GM04504 (cell line): ENCODE measurements at places on chromosomes 7 and 10.

GRCh38 chr7:70178211-70178610 lies 579.9 kb downstream of the AUTS2 start:
- no peak for DNase-seq

DNA sequence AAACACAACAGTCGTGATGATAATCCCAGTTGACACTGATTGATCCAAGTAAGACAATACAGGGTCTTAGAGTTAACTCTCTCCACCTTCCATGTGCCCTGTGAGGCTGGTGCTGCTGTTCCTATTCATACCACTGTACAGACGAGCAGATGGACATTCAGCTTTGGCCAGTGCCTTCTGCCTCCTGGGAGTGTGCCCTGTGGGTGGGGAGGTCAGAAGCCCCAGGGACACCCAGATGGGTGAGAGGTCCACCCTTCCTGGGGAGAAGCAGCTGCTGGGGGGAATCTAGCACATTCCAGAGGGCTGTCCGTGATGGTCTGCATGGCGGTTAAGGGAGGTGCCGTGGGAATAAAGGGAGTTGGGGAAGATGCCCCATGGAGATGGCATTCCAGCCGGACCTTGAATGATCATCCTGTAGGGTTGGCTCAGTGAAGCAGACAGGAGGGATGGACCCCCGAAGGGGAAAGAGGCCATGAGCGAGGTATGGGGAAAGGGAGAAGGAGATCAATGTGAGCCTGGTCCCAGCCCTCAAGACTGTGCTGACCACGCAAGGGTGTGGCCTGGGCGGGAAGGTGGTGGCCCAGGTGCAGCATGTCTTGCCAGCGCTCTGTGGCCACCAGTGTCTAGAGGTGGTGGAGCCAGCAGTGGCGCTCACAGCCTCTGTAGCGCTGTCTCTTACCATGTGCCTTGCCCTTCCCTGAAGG lies 74.0 kb downstream of the ADCY1 start:
- no peak for DNase-seq

DNA sequence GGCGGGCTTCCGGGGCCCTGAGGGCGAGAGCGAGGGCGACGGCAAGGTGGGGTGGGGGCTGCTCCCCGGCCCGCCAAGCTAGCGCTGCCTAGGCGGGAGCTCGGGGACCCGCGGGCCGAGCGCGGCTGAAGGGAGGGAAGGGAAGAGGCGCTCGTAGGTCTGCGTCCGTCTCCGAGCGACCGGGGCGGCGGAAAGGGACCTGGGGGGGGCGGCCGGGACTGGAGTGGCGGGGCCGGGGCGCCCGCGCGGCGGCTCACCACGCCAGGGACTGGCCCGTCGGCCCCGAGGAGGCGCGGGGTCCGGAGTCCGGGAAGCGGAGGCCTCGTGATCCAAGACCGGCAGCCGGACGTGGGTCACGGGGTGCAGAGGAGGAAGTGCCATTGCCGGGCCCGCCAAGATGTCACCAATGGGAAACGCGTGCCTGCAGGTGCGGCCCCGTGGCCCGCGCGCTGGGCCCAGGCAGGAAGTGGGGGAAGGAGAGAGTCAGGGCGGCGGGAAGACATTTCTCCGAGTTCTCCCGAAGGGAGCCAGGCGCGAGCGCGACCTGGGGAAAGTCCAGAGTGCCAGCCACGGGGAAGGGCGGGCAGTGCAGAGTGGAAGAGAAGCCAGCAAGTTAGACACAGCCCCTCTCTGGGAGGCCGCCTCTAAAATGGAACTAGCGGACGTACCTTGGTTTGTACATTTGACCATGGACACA lies 11.9 kb downstream of the HNRNPF start:
- peak; percentile 51 for DNase-seq

- DNase-seq = no peak
Measured at GRCh38 chr7:112449353-112449752, 907 bp upstream of the IFRD1 start.

GRCh38 chr7:37311355-37311754 lies 137.3 kb downstream of the ELMO1 start:
- DNase-seq = no peak

- no peak for DNase-seq
Measured at GRCh38 chr7:32516551-32517100, 21.3 kb downstream of the AVL9 start.

DNA sequence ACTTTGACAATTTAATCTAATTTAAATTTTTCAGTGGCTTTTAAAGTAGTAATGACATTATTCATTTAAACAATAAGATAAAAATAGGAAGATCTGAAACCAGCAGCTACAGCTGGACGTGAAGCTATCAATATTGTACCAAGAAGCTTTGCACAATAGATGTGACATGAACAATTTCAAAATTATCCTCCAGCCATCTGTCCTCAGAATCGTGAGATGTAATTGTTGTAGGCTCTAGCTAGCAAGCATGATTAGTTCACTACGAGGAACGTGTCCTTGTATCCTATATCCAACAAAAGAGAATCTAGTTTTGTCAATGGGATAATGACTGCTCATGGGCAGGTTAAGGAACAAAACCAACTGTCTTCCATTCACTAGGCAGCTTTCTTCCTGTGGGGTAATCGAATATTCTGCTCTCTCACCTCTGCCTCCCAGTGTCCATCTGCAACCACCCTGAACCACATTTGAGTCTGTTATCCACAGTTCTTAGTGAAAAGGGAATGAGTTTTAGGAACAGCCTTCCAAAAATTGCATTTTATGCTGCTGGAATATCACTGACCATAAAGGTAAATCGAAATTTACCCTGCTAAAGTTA lies 247.3 kb downstream of the PARD3 start:
- DNase-seq = no peak

DNA sequence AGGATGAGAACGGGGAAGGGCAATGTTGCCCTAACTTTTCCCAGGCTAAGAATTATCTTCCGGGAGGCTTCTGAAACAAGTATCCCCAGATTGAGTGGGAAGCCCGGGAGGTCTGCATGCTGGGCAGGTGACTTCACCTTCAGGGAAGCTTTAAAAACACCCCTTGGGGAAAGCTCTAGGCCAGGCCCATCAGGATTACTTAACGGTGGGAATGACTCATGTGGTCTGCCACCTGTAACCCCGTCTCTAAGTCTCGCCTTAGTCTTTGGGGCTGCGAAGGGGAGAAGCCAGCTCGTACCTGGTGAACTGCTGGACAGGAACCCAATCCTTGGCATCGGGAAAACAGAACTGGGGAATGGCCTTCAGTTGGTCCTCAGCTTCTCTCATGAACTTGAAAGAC lies 80.1 kb upstream of the MKRN1 start:
- no peak for DNase-seq

GRCh38 chr7:77910124-77910523 lies 111.6 kb downstream of the PHTF2 start:
- DNase-seq = no peak

DNA sequence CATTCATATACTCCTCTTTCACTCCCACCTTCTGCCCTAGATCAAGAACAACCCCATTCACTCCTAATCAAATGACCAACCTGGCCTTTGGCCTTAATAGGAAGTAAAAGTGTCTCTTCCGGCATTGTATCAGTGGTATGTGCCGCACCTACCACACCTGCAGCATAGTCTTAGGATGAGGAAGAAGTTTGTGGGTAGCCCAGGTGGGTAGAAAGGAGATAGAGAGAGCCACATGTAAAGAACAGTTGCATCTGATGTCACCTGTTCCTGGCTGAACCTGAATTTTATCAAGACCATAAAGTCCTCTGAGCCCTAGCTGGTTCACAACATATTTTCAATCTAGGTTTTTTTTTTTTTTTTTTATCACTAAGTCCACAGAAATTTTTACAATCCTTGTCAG lies 55.5 kb upstream of the PTPN12 start:
- no peak for DNase-seq

DNA sequence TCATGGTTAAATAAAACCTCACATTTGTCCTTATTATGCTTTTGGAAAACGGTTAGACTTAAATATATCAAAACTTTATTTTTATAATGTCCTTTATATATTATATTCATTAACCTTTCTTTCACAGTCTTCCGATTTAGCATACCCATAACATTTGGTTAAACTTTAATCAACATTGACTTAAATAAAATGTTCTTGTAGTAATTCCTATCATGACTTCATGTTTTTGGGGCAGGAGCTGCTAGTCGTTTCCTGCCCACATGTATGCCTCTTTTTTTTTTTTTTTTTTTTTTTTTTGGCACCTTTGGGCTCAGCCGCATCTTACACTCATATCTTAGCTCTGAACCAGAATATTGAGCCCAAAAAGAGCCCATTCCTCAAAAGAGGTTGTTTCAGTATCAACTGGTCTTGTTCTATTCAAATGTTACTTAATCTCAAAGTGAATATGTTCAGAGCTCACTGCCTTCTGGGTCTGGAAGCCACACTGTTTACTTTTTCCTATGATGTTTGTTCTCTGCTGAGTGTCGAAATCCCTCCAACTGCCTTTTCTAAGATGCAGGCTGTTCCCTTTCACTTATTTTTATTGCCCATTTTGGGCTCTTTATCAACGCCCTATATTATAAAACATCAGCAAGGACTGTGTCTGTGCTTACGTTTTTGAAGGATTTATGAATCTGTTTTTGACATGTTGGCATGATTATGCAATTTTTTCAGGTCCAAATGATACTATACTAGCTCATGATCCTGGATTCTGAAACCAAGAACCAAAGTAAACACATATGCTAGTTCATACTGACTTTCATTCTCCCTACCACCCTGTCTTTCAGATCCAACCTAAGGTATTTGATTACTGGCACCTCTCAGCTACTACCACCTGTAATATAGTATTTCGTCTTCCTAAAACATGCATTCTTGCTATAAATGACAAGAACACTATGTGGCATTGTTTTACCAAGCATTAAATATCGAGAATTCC lies 914.4 kb downstream of the PCDH15 start:
- DNase-seq = no peak

DNA sequence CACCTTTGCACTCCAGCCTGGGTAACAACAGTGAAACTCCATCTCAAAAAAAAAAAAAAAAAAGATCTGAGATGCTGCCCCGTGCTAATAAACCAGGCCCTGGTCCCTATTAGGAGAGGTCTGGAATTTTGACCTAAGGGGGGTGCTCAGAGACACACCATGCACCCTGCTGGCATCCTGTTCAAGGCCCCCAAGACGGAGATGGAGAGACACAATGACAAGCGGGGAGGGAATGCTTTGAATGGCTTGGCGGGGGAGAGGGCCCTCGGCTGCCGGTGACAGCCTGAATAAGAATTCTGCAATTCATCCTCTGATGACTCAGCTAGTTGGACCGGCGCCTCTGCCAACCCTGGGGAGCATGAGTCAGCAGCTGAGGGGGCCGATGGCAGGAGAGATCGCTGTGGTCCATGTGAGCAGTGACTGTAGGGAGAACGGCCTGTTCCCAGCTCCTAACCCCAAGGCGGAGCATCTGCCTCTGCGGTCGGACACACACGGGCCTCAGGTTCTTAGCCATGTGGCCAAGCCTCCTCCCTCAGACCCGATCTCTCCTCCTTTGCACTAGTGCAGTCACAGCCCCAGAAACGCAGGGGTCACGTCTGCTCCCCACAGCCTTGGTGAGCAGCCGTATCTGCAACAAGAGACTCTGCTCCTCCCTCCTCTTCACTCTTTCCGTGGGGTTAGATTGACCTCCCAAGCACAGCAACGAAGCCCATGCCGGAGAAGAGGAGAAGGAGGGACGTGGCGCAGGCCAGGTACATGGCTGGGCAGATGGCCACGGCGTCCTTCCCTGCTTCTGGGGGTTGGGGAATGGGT lies 14.9 kb downstream of the TRIM56 start:
- peak; percentile 98 for DNase-seq

DNA sequence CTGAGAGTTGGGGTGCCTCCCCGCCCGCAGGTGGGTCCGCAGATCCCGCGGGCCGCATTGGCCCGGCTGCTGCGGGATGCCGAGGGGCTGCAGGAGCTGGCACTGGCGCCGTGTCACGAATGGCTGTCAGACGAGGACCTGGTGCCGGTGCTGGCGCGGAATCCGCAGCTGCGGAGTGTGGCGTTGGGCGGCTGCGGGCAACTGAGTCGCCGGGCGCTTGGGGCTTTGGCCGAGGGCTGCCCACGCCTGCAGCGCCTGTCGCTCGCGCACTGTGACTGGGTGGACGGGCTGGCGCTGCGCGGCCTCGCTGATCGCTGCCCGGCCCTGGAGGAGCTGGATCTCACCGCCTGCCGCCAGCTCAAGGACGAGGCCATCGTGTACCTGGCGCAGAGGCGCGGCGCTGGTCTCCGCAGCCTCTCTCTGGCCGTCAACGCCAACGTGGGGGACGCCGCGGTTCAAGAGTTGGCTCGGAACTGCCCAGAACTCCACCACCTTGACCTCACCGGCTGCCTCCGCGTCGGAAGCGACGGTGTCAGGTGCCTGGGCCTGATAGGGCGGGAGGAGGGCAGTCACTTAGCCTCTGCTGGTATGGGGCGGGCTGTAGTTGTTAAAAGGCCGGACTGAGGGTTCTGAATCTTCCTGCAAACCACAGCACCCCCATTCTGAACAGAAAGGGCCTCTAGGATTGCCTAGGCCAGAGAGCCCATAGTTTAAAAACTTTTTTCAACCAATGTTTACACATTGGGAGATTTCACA lies 1.3 kb downstream of the FBXL15 start:
- no peak for DNase-seq

DNA sequence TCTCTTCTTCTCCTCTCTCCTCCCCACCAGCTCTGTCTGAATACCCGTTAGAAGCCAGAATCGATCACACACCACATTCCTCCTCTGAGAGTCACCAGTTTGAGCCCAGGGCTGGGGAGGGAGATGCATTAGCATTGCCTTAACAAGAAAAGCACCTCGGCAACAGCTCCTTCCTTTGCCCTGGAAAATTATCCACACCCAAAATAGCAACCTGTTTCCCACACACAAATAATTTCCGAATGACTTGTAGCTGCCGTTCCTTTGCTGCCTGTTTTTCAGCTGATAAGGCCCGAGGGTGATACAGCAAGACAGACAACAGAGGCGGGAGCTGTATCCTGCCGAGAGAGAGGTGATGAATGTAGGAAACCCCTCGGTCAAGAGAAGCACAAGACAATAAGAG lies 91.3 kb downstream of the CPXM2 start:
- no peak for DNase-seq

- peak; percentile 3 for DNase-seq
Measured at GRCh38 chr10:97771055-97771891, 526 bp downstream of the SFRP5 start.

DNA sequence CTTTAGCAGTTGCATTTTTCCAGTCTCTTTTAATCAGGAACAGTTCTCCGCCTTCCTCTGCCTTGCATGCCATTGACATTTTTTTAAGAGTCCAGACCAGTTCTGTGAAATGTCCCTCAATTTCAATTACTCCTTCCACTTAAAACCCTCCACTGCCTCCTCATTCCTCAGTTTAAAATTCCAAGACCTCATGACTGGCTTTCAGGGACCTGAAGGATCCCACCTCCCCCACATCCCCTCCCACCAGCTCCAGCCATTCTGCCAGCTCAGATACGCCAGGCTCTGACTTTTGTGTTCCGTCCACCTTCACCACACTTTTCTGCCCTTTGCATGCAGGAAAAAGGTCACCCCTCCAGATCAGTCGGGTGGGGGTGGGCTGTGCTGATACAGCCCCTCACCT lies 8.7 kb downstream of the TNRC18 start:
- no peak for DNase-seq

- DNase-seq = no peak
Measured at GRCh38 chr7:146858690-146859089, 742.1 kb downstream of the CNTNAP2 start.

DNA sequence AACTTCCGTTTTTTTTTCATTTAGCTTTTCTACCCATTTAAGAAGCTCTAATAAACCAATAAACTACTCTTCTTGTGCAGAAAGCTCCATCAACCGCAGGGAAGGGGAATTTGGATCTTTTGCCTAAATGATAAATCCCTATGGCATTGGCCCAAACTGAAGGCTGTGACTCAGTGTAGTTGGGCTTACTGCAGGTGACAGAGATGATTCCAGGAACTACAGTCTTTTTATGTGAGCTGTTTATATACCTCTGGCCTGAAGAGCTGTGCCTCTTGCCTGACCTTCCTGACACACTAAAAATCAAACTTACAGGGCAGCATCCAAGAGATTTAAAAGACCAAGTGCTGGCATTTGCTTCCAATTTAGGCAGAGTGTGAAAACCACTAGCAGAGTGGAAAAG lies 25.2 kb downstream of the ABCB1 start:
- no peak for DNase-seq
